ENCODE measurements at places on chromosomes 7 and 10.

DNA sequence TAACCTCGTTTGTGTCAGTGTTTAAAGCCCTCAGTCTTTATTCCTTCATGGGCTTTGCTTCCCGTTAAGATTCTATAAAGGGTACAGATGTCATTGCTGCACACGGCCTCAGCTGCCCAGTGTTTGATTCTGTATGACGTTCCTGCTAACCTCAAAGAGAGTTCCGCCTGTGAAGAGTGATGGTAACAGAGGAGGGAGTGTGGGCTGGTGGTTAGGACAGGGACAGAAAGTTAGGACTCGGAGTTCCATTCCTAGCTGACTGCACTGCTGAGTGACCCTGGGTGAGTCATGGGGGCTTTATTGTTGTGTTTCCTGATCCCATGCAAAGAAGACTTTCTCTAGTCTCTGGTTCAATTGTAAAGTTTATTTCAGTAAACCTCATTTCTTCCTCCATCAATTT is 227.1 kb downstream of the DYNC1I1 start:
- DNase-seq: no peak

GRCh38 chr7:9307131-9307530 is 873.7 kb downstream of the NXPH1 start:
- no peak for DNase-seq

DNA sequence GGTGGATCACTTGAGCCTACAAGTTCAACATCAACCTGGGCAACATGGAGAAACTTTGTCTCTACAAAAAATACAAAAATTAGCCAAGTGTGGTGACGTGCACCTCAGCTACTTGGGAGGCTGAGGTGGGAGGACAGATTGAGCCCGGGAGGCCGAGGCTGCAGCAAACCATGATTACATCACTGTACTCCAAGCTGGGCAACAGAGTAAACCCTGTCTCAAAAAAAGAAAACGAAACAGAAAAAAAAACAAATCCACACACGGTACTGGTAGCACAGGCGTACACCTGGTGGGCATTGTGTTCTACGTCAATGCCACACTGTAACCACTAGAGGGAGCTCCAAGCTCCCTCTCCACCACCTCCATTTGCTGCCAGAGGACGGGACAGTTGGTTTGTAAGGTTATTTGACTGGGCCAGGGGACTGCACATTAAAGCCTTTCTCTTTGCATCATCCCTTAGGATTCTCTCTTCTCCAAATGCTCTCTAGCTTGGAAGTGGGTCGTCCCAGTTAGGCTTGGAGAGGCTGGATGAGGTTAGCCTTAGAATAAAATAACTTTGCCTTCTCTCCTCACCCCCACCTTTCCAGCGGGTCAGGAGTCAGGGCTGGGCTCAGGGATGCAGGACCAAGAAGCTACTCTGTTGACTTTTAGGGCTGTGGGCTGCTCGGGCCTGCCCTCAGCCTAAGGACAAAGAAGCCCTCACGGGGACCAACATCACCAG is 130.8 kb downstream of the SORBS1 start:
- DNase-seq: no peak

DNA sequence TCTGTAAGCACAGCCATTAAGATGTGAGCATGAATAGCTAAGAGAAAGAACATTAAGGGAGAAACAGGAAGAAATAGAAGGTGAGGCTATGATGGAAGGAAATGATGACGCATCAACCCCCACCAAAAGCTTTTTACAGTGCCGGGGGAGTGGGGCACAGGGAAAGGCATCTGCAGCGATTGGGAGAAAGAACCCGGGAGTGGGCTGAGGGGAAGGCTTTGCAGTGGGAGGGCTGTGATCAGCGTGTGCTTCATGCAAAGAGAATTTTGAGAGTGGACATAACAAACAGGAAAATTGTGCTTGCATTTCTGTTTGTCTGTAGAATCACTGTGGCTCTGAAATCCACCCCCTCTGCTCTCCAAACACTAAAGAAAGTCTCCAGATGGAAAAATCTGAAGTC is 250.8 kb downstream of the KCNMA1 start:
- DNase-seq: no peak

- DNase-seq: no peak
Observed at GRCh38 chr7:137728426-137728825, 118.3 kb downstream of the DGKI start.

DNA sequence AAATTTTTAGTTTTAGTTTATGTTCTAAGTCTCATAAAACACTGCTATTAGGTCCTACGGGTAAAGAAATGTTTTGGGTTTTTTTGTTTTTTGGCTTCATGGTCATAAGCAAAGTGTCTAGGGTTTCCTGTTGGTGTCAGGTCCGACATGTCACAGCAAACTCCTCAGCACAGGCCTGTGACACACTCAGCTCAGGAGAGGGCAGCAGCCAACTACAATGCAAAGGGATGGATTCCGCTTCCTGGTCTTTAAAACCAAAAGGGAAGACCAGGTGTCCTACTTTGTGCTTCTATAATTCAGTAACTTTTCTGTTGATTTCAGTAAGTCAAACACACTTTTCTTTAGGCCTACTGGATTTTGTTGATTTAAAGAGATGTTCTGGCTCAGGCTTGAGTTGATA is 83.8 kb upstream of the MACROH2A2 start:
- DNase-seq: no peak

- no peak for DNase-seq
Observed at GRCh38 chr10:8640301-8640700, 585.8 kb downstream of the GATA3 start.

DNA sequence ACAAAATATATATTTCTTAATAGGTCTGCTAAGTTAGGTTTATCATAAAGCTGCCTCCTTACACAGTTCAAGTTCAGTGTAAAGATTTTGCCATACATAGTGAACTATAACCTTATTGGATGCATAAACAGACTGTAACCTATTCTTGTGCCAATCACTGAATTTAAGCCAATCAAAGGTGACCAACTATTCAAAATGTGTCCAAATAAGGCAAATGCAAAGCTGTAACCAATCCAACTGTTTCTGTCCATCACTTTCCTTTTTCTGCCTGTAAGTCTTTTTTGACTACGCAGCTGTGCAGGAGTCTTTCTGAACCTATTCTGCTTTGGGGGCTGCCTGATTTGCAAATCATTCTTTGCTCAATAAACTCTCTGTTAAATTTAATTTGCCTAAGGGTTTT is 11.6 kb upstream of the DNMBP start:
- no peak for DNase-seq

DNA sequence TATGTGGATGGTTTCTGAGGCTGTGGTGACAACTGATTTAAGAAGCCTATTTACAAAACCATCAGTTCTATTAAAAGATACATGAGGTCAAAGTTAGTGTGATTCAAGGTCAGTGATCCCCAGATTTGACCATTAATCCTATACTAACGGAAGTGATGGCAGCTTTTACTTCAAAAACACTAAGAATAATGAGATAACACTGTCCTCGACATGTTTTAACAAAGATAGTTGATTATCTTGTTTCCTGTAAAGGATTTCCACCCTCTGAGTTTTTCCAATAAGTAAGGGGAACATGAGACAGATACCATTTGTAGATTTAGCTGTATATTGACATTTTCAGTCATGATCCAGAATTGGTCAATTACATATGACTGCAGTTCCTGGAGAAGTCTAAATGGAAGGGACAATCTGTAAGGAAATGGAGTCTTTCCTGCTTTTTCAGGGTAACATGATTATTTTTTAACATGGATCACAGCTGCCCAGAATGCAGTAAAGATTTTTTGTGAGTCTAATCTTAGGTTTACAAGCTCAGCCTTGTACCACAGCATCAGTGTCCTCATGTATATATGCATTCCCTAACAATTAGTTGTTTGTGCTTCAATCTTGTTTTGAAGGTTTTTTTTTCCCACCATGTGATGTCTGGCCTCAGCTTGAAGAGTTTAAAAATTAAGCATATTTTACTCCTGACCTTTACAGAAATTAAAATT is 188.0 kb downstream of the PPP1R9A start:
- no peak for DNase-seq

- no peak for DNase-seq
Observed at GRCh38 chr7:145104400-145104799, 268.5 kb upstream of the TPK1 start.

- no peak for DNase-seq
Observed at GRCh38 chr10:35413985-35414861, 77.9 kb downstream of the CCNY start.

GRCh38 chr7:104956753-104957450 is 57.1 kb upstream of the KMT2E start:
- DNase-seq: no peak

- DNase-seq: no peak
Observed at GRCh38 chr7:16982640-16983350, 101.0 kb upstream of the AGR3 start.

DNA sequence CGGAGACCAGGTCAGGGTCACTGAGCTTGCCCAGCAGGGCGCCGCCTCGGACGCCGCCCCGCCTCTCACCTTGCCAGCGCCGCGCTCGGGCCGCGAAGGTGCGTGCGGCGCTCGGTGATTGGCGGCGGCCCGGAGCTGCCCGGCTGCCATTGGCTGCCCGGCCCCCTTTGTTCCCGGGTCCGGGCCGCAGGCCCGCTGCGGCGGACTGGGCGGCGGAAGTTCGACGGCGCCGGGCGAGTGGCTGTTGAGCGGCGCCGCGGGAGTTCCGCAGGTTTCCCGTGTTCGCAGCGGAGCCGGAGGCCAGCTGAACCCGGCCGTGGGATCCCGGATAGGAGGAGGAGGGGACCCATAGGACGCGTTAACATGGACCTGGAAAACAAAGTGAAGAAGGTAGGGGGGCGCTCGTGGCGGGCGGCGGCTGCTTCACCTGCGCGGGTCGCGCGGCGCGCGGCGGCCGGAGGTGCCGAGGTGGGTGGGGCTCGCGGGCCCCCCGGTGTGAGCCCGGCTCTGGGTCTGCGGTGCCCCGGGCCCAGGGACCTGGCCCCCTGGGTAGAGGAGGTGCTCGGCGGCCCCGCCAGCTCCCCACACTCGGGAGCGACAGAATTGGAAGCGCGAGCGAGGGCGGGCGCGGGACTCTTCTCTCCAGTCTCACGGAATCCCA is at the start of gene TES:
Gene TES, plus strand, starts transcription at position 195 of the 661 bp plus-strand sequence. Its CDS starts 169 bp downstream, at position 364.
- DNase-seq: no peak

- DNase-seq: no peak
Observed at GRCh38 chr7:45578022-45578421, 3.9 kb downstream of the ADCY1 start.

DNA sequence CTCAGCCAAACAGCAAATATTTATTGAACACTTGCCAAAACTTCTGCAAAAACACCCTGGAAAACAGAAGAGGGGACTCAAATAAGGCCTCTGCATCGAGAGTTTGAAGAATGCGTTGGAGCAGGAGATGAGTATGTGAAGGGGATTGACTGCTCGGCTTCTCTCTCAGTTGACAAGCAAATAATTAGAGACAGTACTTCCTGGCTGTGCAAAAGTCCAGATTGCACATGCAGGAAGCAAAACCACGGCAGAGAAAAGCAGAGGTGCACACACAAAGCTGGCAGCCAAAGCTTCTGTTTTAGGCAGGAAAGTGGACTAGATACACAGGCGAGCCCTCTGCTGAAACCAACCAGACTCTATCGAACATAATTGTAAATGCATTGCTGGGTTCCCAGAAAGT is 343.6 kb upstream of the MGMT start:
- DNase-seq: no peak

DNA sequence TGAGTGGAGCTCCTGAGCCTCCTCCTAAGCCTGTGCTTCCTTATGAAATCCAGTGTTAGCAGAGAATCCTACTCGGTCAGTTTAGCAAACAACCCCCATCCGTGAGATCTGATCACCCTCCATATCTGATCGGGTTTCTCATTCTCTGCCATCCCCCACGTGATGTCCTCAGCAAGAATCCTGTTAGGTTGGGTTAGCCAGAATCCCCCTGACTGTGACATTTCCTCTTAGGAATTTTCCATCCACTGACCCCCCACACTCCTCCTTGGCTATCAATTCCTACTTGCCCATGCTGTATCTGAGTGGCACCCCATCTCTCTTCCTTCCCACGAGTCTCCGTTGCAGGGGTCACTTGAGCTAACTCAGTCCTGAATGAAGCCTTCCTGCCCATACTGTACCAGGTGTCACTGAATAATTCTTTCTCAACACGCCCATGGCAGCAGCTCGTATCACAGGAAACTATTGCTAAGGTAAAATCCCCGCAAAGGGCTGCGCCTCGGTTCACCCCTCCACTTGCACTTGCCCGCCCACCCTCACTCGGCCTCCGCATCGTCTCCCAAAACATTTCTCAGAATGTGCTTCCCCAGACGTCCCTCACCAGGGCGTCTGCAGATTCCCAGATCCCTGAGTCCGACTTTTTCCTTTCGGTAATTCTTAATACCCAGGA is 44.1 kb downstream of the MYOF start:
- no peak for DNase-seq

DNA sequence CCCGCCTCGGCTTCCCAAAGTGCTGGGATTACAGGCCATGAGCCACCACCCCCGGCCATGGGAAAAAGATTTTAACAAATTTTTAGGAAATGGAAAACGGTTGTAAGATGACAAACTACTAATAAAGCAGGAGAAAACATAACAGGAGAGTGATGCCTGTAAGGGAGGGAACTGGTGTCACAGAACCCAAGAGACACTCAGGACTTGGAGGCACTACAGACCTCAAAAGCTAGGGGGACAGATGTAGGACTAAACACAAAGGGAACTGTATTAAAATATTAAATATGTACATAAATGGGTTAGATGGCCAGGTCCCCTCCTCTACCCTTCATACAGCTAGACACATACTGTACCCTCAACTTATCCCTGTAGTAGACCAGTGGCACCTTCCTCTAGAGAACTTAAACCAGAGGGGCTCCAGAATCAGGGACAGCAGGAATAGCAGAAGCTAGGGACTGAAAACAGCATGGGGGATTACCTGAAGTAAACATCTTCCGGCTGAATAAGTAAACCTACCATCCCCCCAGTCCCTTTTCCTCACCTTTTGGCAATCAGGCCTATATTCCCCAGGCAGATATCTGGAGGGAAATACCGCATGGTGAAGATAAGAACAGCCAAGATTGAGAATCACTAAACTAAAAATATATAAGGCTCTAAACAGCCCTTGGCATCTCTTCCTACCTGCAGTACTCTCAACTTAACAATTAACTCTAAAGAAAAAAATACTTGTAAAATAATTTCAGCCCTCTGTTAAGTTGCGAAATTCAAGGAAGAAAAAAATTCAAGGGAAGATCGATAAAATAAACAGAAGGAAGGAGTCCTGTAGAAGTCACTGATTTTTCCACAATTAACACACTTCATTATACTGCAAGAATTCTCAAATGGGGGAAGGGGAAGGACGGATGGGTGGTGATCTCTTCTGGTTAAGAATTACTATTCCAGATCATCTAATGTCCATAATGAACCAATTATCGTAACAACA is 15.5 kb downstream of the TM9SF3 start:
- no peak for DNase-seq

All from NCI-H446 treated with DMSO at 0.1 percent for 48 hours (cell line).